ENCODE measurements at places on chromosomes 1 and 21.

- DNase-seq = no peak
Observed at GRCh38 chr1:92832537-92833114, 786 bp downstream of the RPL5 start.

- no peak for DNase-seq
Observed at GRCh38 chr1:245686446-245687030, 531.8 kb downstream of the KIF26B start.

DNA sequence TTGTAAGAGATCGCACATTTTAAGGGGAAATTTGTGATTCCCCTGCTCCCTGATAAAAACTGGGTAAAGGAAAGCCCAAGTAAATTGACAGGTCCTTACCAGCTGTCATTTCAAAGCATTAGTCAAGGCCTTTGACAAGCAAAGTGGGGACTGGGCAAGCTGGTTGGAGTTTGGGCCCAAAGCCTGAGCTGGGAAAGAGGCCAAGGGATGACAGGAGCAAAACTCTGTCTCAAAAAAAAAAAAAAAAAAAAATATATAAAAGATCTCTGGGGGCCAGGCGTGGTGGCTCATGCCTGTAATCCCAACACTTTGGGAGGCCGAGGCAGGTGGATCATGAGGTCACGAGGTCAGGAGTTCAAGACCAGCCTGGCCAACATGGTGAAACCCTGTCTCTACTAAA is 36.9 kb downstream of the SLC2A1 start:
- DNase-seq = no peak

DNA sequence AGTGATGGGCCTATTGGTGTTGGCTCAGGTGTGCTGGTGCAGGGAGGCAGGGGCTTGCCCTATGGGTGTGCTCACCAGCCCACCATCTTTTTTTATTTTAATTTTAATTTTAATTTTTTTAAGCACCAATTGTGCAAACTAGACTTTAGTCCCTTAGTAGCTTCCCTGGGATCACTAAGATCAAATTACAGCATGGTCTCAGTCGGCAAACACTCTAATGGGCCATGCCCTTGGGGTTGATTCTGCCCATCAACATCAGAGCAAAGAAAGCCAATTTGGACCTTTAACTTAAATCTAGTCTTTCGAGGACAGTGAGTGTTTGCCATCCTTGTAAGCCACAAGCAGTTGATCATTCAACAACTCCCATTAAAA is 64.7 kb upstream of the KCNE2 start:
- no peak for DNase-seq

- no peak for DNase-seq
Observed at GRCh38 chr1:214031267-214031650, 43.5 kb downstream of the PROX1 start.

- DNase-seq = no peak
Observed at GRCh38 chr1:26597629-26598039, 68.1 kb downstream of the RPS6KA1 start.

DNA sequence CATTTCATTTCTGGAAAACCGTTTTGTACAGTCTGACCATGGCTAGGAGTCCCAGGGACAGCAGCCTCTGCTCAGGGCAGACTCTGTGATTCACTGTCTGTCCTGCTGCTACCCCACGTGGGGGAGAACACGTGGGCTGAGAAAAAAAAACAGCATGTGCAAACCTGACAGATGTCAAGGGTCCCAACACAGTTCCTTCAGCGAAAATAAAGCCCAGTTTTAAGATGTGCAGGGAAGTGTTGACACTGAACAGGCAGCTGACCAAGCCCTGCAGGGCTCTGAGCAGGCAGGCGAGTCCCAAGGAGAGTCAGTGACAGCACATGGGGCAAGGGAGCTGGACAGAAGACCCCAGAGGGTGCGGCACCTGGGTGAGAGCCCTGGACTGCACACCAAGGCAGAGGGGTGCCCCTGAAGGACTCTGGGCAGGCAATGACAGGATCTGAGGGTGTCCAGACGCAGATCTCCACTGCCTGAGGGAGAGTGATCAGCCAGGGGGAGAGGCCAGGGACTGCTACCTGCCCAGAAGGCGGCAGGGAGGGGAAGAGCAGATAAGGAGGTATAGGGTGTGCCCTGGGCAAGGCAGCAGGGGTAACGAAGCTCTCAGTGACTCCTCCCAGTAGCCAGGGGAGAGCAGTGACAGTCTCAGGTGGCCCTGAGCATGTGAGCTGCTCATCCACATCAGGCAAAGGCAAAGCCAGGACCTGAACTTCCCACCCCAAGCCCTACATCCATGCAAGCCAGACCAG is 5.1 kb upstream of the SPATC1L start:
- DNase-seq = no peak

DNA sequence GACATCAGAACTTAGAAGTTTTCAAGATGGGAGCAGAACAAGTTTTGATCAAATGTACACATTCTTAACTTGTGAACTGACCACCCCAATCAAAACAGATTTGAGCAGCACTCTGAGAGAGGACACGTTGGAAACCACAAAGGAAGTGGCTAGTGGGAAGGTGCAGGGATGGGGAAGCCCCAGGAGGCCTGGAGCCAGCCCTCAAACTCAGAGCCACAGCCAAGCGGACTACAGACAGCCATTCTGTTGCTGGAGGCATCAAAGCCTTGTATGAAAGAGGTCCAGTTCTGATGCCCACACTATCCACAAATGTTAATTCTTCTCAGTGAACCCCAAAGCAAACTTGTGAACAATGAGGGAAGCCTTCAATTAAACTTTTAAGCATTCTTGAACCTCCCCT is 143.6 kb upstream of the RAB4A start:
- no peak for DNase-seq

GRCh38 chr1:960363-961131 is at the start of gene KLHL17:
TSS of gene KLHL17 (plus strand) at chr1:960584. CDS start at chr1:960694, 110 bp downstream.
- no peak for DNase-seq

- no peak for DNase-seq
Observed at GRCh38 chr1:151613282-151613780, 1.5 kb downstream of the SNX27 start.

DNA sequence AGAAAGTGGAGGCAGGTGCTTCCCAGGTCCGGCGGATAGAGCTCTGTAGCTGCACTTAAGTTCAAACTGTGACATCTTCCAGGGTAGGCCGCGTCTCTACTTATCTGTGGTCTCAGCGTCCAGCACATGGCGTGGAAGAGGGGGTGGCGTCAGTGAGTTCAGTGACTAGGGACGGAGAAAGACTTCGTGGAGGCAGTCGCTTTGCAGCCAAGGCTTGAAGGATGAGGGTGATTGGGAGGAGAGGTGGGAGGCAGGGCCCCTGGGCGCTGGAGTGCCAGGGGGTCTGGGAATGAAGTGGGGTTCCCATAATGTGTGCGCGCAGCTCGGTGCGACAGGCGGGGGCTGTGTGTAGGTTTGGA is 444 bp upstream of the AGO1 start:
- no peak for DNase-seq

DNA sequence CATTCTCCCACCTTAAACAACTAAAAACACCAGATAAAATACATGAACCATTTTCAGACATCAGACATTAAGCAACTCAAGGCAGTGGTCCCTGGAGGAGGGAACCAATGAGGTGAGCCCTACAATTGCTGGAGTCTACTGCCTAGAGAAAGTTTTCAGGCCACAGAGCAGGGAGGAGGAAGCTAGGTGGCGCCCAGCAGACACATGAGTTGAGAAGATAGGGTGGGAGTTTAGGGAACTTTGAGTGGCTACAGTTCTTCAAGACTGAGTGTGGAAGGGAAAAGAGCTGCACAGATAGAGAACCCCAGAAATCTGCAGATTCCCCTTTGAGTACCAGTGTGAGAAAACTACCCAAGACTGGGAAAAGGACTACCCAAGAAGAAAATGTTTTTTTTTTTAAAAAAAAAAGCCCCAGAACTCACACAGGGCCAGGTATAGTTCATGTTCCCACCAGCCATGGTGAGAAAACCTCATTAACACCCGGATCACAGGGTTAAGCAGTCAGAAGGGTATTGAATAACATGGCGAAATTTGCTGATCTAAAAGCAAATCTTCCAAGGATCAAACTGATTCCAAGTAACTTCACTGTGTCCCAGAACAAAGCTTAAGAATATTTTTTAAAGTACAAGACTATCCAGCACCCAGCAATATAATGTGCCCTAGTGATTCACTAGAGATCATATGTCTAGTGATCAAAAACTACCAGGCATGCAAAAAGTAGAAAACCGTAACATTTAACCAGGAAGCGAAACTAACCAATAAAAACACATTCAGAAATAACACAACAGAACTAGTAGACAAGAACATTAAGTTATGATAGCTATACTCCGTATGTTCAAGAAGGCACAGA is 12.0 kb downstream of the ALDH9A1 start:
- no peak for DNase-seq

GRCh38 chr1:31712068-31712467 is 8.3 kb upstream of the COL16A1 start:
- no peak for DNase-seq

- no peak for DNase-seq
Observed at GRCh38 chr21:44052830-44053226, 40.7 kb downstream of the TRAPPC10 start.

DNA sequence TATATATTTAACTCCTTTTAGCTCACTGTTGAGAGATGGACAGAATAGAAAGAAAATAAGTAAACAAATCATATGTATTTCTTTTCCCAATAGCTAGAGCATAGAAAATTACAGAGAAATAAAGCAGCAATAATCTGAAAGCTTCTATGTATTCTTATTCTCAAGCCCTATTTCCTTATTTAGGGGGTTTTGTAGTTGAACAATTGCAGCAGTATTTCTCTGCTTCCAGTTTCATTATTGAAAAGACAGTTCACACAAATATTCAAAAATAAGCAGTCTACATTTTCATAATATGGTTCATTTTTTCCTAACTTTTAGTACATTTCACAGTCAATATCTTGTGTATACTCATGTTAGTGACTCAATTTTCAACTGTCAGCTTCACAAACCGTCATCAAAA is 638.2 kb downstream of the MRPL39 start:
- no peak for DNase-seq

- no peak for DNase-seq
Observed at GRCh38 chr21:46212721-46213484, 15.7 kb downstream of the LSS start.

GRCh38 chr1:229059671-229060539 is 211.0 kb upstream of the RAB4A start:
- DNase-seq = no peak

- no peak for DNase-seq
Observed at GRCh38 chr1:35569936-35570335, 3.2 kb upstream of the TFAP2E start.

DNA sequence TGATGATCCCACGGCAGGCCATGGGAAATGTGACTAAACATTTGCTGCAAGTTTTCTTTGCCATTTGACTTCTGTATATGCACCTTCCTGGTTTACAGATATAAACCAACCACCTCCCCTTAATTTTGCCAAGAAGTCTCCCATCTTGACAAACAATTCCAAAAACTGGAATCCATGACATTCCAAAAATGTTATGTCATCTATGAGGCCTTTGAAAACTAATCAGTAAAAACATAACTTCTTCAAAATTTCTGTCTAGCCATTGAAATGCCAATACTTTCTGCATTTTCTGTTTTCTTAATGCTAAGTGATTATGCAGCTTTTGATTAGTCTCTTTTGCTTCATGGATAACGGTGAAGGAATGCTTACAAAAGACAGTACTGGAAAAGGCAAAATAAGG is 84.1 kb downstream of the LYST start:
- DNase-seq = no peak

DNA sequence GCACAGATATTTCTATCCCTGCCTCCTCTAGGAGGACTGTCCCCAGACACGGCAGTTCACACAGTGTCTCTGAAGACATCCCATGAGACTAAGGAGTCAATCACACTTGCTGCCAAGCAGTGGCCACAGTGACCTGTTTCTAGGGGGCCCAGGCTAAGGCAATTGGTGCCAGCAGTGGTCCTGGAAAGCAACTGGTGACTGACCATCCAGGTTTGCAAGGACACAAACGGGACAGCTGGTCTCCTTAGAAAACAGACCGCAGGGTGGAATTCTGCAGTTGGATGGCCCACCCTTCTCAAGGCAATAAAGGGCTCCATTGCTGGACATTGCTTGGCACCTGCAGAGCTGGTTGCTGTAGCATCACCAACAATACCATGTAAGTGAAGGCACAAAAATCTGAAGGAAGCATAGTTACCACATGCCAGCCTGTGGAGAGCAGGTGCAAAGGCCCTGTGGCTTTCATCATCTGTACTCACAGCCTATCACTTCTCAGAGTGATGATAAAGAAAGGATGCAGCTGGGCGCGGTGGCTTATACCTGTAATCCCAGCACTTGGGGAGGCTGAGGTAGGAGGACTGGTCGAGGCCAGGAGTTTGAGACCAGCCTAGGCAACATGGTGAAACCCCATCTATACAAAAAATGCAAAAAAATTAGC is 81.5 kb downstream of the STUM start:
- DNase-seq = no peak

DNA sequence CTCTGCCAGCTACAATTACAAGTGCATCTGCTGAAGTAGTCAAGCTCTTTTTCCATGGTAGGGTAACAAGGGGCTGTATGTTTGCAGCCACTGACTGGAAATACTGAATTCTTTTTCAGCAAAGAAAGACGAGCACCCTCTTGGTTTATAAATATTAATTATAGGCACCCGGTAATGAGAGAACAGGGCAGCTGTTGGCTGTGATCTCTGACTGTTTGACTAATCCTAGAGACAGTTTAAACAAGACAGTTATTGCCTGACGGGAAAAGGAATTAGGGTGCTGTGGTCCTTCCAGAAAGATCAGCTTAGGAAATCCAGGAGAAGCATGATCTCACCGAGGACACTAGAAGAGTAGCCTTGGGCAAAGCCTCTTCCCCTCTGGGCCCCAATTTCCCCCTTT is 183.7 kb upstream of the ZC3H12A start:
- DNase-seq = no peak

DNA sequence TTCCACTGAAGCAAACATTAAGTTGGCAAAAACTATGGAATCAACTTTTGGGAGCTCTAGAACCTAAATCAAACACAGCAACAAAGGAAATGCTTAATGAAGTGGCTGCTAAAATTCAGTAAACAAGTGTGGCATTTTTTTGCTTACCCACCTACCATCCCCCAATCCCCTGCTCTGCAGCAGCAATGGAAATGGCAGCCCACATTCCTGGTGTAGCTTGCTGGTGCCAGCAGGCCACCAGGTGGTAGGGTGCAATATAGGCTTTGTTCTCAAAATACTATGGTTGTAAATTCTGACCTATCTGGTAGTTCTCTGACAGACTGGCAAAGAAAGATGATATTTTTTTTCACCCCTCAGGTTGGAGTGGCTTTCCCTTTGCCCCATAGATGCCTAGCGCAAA is 42.8 kb downstream of the SHCBP1L start:
- DNase-seq = no peak

All from cortex of kidney (tissue), 1 donor.